KBM-7 (cell line): ENCODE measurements at places on chromosomes 13 and 19.
A peak's percentile ranks its signal among the peaks of the same experiment; 100 is the strongest.

- no peak for DNase-seq
Observed at GRCh38 chr13:112331675-112332074, 44.5 kb upstream of the SPACA7 start.

- no peak for DNase-seq
Observed at GRCh38 chr13:113969311-113969972, 4.4 kb downstream of the C13orf46 start.

DNA sequence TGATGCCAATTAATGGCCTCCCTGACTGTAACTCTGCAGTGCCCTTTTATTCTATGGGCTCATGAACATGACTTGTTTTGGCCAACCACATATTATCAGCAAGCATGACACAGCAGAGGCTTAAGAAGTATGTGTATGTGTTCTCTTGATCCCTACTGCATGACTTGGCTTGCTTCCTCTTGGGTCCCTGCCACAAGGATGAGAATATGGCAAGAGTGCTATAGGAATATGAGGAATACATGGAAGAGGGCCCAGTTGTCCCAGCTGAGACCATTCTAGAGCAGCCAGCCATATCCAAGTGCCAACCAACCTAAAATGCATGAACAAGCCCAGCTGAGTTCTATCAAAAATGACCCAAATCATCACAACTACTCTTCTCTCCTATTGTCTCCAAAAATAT, 576.7 kb upstream of the PCDH9 start:
- DNase-seq: no peak

DNA sequence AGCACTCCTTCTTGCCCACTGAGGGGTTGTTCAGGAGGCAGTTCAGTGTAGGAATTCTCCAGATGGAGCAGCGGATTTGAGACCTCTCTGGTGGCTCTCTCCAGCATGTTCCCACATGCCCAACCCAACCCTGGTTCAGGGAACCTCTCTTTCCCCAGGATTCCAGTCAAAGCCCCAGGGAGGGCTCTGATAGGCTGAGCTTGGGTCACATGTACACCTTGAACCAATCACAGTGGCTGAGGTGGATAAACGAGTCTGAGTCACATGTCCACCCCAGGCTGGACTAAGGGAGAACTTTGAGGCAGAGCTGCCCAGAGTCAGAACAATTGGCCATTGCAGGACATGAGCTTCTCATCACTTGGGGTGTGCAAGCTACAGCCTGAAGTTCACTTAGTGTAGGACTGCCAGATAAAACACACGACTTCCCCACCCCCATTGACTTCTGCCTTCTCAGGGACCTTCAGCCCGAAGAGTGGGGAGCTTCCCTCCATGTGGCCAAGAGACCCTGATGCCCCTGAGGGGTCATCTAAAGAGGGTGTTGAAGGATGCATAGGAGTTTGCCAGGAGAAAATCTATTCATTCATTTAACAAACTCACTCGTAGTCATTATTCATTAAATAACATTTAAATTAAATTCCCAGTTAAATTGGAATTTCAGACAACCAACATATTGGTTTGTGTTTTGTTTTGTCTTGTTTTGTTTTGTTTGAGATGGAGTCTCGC, 4.0 kb upstream of the MAST3 start:
- peak; percentile 64 for DNase-seq

GRCh38 chr19:38020311-38020710, 113.3 kb downstream of the SIPA1L3 start:
- peak; percentile 93 for DNase-seq

DNA sequence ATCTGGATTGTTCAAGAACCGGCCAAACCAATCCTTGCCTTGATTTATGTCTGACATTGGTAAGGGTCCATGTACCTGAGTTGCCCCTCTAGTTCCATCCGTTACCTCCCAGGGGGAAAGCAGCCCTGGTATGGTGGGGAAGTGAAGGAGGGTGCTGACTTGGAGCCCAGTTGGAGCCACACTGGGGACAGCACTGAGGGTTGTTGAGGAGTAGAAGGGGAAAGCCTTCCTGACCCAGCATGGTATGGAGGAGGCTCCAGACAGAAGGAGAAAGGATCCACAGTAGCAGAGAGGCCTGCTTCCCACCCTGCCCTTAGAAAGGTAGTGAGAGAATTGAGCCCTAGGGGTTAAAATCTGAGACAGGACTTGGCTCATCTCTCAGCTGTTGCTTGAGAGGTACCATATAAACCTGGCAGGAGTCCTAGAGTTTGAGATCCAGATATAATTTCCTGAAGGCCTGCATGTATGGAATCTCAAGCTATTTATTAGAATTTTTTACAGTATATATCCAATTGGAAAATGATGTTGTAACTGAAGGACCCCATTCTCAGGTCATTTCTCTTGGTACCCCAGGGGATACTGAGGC, 16.7 kb upstream of the FCGBP start:
- DNase-seq: no peak

DNA sequence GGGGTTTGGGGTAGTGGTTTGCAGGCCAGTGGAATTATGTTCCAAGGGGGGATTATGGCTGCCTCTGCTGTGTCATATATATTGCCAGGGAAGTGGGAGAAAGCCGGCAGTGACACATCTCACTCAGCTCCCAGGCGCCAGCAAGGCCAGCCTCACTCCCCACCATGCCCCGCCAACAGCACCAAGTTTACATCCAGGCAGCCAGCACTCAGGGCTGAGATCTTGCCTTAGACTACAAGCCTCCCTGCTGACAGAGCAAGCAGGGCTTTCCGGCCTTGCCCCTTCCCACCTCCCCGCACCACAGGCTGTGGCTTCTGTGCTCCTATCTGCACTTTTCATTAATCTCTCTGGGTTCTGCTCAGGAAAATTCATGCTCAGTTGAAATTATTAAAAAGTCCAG, 385.1 kb downstream of the MZT1 start:
- DNase-seq: no peak

- no peak for DNase-seq
Observed at GRCh38 chr13:41107104-41107571, 25.5 kb downstream of the KBTBD6 start.

DNA sequence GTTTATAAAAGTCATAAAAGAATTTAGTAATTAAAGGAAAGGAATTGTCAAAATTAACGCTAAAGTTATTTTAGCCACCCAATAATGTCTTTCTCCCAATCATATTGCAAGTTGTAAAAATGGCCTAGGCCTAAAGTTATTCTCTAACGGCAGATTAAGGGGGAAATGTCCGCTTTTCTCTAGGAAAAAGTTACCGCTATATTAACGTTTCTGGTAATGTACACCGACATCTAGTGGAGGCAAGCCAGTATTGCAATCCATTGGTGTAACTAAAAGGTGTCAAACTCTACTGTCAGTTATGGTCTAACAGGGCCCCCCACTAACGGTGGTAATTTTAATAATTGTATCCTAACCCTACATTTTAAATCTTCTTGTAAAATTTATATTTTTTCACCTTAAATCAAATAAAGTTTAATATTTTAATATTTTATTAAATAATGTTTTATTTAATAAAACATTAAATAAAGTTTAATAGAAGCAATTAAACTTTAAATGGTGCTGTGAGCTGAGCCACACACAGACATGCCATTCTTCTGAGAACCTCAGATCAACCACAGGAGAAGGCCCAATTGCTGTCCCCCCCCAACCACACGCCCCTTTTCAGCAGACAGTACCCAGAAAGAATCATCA, 35.9 kb upstream of the ZSCAN5A start:
- DNase-seq: peak; percentile 49

GRCh38 chr19:4196009-4196408, 13.5 kb downstream of the ANKRD24 start:
- no peak for DNase-seq

DNA sequence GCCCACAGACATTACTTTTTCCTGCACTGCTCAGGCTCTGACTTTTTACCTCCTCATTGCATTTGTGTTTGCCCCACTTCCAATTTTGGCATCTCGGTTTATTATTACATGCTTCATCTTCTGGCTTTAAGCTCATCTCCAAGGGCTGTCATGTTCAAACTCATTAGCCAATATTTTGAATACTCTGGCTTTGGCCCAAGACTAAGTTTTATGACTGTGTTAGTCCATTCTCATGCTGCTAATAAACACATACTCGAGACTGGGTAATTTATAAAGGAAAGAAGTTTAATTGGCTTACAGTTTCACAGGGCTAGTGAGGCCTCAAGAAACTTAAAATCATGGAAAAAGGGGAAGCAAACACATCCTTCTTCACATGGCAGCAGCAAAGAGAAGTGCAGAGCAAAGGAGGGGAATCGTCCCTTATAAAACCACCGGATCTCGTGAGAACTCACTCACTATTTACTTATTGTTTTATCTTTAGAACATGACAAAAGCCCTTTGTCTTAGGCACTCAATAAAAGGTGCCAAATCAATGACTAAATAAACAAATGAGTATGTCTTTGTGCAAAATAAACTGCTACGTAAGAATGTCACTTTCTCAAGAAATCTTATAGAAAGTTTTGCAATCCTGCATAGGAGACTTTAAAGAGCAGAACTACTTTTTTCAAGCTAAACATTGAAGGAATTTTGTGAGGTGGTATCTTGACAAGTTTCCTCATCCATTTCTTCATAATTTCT, 233.4 kb upstream of the SPRY2 start:
- DNase-seq: no peak

DNA sequence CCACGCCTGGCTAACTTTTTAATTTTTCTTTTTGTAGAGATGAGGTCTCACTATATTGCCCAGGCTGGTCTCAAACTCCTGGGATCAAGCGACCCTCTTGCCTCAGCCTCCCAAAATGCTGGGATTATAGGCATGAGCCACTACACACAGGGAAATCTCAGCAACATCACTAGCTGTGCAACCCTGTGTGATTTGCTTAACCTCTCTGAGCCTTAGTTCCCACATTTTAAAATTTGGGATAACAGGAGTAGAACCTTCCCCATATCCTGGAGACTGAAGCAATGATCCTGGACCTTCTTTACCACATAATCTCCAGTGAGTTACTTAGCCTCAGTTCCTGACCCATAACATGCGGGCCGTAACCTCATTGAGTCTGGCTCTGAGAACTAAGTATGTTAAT, 139.1 kb downstream of the IER2 start:
- DNase-seq: no peak

DNA sequence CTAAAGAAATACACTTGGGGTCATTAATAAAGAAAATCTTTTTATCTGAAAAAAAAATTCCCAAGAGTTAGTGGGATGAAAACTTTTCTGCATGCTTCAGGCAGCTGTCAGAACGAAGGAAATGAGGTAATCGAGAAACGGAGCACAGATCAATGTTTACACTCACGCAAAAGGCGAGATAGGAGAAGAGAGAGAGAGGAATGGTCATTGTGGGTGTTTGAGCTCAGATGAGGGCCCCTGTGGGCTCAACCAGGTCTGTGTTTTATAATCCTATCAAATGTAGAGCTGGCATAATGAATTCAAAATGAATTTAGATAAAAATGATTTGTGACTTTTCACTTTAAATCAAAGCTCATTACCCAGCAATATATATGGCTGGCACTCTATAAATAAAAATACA, 6.3 kb upstream of the RXFP2 start:
- DNase-seq: no peak

DNA sequence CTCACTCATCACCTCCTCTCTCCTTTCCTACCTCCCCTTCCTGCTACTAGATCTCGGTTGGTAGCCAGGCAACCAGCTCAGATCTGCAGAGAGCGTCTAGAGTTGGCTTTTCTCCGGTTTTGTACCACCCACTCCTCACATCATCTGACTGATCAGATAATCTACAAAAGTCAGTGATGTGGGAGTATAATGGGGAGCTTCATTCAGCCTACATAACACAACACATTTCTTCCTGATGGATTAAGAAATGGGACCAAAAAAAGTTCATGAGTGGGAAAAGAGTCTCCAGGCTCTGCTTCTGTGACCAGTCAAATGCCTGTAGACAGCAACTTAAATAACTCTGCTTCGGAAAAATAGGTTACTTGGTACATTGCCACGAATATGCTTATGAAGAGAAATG, 279.8 kb downstream of the DCLK1 start:
- DNase-seq: no peak

- DNase-seq: peak; percentile 51
Observed at GRCh38 chr19:16862826-16863415, 25.9 kb upstream of the F2RL3 start.

GRCh38 chr13:60158321-60158801, 5.4 kb downstream of the DIAPH3 start:
- DNase-seq: no peak

DNA sequence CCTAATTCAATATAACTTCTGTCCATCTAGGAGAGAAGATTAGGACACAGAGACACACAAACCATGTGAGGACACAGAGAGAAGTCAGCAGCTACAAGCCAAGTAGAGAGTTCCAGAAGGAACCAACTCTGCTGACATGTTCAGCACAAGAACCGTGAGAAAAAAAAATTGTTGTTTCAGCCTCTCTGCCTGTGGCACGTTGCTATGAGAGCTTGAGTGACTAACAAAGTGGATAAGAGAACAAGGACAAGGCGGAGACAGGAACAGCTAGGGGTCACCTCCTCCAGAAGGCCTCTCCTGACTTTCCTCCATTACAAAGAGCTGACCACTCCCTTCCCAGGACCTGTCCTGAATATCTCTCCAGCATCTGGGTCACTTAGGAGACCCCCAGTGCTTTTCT, 5.6 kb upstream of the SIGLEC12 start:
- no peak for DNase-seq

DNA sequence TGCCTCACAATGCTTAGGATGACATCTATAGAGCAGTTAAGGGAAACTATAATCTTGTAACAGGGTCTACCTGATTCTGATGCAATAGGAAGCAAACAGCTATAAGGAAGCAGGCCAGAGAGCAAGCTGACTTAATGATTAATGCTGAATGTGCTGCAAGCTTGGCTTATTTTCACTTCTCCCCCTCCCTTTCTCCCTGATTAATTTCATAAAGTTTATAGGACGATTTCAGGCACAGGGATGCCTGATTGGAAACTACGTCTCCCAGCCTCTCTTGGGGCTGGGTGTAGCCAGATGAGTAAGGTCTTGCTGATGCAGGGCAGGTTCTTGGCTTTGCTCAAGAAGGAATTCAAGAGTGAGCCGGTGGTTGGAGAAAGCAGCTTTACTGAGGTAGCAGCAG, 82.8 kb upstream of the MRI1 start:
- DNase-seq: no peak

GRCh38 chr13:110054041-110054440, 252.9 kb downstream of the COL4A1 start:
- no peak for DNase-seq

- no peak for DNase-seq
Observed at GRCh38 chr13:99429670-99430069, 71.6 kb upstream of the TM9SF2 start.
